ENCODE measurements at places on chromosomes 1 and 21.

- no peak for DNase-seq
Measured at GRCh38 chr1:168096296-168097165, 40.2 kb downstream of the GPR161 start.

GRCh38 chr21:26177187-26177586 is 6.6 kb upstream of the APP start:
- no peak for DNase-seq

DNA sequence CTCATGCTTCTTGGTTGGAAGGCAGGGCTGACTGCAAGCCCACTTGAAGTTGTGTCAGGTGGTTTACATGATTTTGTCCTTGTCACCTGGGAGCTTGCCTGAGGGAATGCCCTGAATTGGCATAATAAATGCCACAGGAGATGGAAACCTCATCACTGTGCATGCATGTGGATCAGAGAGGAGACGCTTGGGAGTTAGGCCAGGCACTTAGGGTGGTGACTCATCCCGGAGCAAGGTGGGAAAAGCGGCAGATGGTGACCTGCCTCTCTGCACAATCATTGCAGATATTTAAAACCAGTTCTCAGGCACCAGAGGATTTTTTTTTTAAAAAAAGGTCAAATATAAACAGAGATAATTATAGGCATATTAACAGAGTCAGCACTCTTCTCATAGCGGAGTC is 202.2 kb upstream of the KIAA0040 start:
- no peak for DNase-seq

GRCh38 chr1:68145418-68146126 is 86.8 kb downstream of the WLS start:
- DNase-seq, result no peak

DNA sequence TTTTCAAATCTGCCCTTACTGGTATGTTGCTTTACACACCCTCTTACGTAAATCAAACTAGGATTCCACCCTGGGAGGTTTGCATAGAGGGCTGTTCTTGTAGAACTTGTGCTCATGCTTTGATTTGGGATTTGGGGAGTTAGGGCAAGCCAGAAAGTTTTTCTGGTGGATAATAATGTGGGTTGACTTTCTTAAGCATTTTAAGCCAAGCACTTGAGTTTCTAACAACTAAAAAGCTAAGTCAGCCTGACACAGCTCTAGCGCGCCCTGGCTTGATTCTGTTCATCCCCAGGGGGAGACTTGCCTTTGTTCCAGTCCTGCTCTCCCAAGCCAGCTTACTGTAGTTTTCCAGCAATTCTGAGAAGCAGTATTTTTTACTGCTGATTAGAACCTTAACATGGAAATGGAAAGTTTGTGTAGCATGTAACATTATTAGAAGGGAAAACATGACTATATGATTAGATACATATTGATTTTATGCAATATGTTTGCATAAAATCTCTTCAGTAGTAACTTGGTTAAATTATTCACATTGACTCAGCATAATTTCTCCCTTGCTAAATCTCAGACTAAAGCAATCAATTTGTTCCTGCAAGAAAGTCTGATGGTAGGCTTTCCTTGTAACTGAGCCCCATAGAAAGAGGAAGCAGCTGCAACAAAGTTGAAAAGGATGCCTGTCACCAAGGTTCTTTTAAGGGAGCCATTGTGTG is 11.0 kb upstream of the PGD start:
- no peak for DNase-seq

DNA sequence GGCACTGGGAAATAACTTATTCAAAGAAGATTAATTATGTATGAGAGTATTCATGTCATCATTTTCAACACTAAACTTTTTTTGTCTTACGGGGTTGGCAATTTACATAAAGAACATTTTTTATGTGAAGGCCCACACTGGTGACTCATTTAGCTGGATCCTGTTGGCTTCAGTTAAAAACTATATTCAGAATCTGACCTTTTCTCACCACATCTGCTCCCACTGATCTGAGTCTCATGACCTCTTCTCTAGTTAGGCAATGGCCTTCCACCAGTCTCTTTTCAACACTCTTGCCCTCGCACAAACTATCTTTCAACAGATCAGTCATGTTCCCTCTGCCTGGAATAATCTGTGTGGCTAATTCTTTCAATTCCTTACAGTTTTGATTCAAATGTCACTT is 53.4 kb downstream of the TMPRSS15 start:
- no peak for DNase-seq

DNA sequence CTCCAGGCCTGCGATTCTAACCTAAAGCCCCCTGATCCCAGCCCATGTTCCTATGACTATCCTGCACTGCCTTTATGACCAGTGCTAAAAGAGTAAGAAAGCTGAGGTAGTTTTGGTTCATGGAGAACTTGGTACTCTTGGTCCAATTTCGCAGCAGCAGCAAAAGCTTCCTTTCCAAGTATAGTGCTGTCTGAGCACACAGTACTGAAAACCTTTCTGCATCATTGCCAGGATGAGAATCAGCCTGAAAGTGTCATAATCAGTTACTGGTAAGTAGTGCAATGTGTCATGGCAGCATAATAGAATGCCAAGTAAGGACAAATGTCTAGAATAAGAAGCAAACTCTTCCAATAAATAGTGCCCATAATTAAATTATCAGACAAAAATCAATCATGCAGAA is 889.6 kb upstream of the ADGRL4 start:
- DNase-seq, result no peak

DNA sequence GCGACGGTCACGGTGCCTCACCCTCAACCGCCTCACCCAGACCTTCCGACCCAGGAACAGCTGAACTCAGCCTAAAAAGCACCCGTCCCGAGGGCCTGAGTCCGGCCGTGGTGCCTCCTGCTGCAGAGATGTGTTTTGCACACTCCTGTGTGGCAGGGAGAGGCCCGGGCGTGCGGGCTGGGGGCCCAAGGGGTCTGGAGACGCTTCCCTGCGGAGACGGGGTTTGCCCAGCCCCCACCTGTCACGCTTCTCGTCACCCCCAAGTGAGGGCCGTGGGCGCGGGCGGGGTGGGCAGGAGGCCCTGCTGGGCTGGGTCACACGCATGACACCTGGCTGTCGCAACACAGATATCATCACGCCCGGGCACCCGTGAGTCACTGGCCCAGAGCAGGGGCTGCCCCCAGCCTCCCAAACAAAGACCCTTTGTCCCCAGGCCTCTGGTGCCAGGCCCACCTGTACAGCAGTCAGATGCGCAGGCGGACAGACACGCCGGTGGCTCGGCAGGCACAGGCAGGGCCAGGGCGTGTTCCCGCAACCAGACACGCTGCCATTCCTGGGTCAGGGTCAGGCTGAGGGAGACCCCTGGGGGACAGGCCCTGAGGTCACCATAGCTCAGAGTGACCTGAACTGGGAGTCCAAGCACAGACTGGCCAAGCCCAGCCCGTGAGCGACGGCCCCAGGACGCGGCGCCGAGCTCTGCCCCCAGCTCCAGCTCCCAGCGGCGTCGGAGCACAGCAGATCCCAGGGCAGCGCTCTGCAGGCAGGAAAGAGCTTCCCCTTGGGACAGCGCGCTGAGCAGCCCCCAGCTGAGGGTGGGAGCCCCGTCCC is 6.1 kb downstream of the B3GALT6 start:
- DNase-seq, result no peak

DNA sequence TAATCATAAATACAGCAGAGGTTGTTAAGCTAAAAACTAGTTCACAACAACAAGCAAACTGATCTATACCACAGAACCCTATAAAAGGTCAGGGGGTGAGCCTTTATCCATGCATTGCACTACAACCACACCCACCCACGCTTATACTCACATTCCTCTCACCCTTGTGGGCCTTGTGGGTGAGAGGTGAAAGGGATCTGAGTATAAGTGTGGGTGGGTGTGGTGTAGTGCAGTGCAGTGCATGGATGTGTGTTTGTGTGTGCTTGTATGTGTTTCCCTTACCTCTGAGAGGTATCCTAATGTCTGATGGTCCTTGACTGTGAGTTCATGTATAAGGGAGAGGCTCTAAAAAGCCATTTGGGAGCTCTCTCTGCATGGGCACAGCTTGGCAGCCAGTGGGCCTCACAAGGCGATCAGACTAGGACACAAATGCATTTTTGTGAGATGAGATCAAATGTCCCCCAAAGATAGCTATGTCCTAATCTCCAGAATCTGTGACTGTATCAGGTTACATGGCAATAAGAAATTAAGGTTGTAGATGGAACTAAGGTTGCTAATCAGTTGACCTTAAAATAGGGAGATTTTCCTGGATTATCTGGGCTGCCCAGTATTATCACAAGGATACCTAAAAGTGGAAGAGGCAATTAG is 95.5 kb upstream of the DPT start:
- no peak for DNase-seq

DNA sequence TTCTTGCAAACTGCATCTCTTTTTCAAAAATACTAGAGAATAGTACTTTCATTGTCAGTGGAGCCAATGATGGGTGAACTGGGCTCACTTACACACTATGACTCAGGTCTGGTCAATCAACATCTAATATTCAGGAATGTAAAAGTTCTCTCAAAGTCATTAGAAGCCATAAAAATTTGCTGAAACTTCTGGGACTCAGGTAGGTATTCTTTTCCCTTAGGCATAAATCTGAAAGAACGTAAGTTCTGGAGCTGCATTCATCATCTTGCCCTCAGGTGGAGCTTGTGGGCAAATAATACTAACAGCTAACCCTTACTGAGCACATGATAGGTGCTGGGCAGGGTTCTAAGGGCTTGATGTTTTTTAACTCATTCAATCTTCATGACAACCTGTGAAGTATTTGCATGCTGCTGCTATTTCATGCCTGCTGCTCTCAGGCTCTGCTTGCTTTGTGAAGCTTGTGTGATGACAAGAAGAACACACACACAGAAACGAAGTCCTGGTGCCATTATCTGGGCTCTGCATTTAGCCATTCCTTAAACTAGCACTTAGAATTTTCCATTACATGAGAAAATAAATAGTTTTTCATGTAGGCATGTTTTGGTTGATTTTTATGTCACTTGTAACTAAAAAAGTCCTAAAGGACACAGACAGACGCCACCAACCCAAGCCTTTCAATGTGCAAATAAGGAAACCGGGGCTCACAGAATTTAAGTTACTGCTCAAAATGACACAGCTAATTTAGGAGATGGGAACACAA is 394.2 kb upstream of the LYPLAL1 start:
- DNase-seq, result no peak

GRCh38 chr1:61604261-61604660 is 120.7 kb downstream of the TM2D1 start:
- DNase-seq, result no peak

Measured in stimulated activated CD8-positive, alpha-beta memory T cell treated with anti-CD3 and anti-CD28 coated beads, Interleukin-4, amount 100 ng/mL, for 24 hours (primary cell).